ENCODE measurements at places on chromosomes 16 and 17.

DNA sequence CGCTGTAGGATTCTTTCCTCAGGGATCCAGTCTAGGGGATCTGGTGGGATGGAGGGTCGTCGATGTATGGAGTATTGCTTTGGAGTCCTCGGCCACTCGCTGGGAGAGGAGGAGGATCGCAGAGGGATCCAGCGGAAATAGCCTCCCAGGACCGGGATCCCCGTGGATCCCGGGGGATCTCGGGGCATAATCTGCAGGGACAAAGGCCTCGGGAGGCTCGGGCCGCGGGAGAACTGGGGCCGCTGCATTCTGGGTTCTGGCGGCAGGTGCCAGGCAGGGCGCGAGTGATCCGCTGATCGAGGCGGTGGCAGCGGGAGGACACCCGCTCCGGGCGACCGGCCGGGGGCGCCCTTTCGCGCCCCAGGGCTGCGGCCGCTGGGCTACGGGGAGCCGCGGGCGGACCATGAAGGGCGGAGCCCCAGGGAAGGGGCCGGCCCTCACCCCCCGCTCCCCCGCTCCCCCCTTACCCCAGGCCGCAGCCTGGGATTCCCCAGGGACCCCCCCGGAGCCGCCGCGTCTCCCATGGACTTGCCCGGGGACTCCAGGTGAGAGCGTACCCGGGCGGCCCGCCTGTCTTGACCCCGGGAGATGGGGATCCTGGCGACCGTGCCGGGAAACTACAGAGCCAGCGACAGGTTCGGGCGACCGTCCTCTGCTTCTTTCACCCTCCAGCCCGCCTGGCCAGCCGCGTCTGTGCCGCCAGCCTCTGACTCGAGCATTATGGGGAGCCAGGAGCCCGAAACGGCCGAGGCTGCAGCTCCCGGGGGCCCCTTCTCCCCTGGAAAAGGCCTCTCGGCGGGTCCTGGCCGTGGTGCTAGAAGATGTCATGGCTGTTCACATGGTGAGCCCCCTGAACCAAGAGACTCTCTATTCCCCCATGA is 604 bp downstream of the PRR14 start:
- H3K4me3 ChIP-seq, result peak overlapping the region; percentile 18
- H3K27ac ChIP-seq, result peak overlapping the region; percentile 81
- no peaks in the 10 kb centered on the region for H3K27me3 ChIP-seq
- H3K36me3 ChIP-seq, result peaks cover 40% of the 10 kb centered on the region

DNA sequence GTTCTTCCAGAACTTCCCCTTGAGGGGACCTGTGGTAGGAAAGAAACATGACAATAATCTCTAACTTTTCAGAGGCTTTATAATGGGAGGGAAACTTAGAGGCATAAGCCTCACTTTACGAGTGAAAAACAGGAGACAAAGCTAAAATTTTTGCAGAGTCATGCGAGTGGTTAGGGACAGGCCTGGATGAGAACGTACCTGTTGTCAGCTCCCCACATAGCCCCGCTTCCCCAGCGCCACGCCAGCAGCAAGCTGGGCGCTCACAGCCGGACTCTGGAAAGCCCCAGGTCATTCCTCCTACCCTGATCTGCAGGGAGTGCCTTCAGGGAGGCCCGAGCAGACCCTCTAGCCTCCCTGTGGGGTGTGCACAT is 53.6 kb downstream of the LDHD start:
- DNase-seq, result no peak
- peaks cover 26% of the 10 kb centered on the region for H3K4me1 ChIP-seq
- H3K36me3 ChIP-seq, result no peaks in the 10 kb centered on the region
- no peak overlapping the region for H3K27ac ChIP-seq
- no peak overlapping the region for H3K4me3 ChIP-seq

DNA sequence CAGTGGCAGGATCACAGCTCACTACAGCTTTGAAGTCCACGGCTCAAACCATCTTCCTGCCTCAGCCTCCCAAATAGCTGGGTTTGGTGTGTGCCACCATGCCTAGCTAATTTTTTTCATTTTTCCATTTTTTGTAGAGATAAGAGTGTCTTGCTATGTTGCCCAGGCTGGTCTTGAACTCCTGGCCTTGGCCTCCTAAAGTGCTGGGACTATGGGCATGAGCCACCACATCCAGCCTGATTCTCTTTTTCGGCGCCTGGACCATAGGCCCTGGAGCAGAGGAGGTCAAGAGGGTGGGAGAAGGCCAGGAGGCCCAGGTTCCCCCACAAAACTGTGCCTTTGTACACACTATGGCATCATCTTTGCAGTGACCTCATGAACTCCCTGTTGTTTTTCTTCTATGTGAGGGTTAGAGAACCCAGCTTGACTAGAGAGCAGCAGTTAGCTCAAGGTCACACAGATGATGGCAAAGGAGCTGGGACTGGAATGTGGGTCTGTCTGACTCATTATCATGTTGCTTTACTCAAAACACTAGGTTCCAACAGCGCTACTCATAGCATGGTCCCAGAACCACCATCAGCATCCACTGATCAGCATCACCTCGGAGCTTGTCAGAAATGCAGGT is 16.3 kb downstream of the SCN4A start:
- H3K27ac ChIP-seq, result no peak overlapping the region
- H3K4me1 ChIP-seq, result peaks cover 5% of the 10 kb centered on the region
- H3K36me3 ChIP-seq, result no peaks in the 10 kb centered on the region
- no peak overlapping the region for H3K4me3 ChIP-seq
- no peaks in the 10 kb centered on the region for H3K27me3 ChIP-seq
- peak; percentile 78 for DNase-seq

DNA sequence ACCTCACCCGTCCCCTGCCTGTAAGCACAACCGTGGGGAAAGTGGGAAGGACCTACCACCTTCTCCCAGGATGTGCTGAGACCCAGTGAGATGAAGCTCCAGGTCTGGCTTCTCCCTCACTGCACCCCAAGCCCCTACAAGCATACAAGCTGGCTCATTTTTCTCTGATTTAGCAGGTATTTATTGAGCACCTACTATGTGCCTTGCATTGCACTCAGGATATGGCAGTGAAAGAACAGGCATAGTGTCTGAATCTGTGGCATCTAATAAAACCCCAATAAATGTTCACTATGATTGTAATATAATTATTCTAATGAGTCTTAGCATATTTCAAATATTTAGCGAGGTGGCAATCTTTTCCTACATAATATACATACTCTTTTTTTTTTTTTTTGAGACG is 84.5 kb downstream of the LITAF start:
- H3K36me3 ChIP-seq, result no peaks in the 10 kb centered on the region
- no peaks in the 10 kb centered on the region for H3K27me3 ChIP-seq
- H3K4me1 ChIP-seq, result peaks cover 5% of the 10 kb centered on the region
- no peak overlapping the region for H3K27ac ChIP-seq

- H3K27ac ChIP-seq, result peak overlapping the region; percentile 61
- no peaks in the 10 kb centered on the region for H3K27me3 ChIP-seq
- no peaks in the 10 kb centered on the region for H3K36me3 ChIP-seq
- H3K4me3 ChIP-seq, result no peak overlapping the region
- DNase-seq, result peak; percentile 94
- H3K4me1 ChIP-seq, result peaks cover 51% of the 10 kb centered on the region
Measured at GRCh38 chr17:77316191-77316641, 175.4 kb downstream of the SEC14L1 start.

GRCh38 chr16:57696240-57696639 is 1.6 kb downstream of the DRC7 start:
- no peak for DNase-seq
- no peak overlapping the region for H3K27ac ChIP-seq
- peaks cover 5% of the 10 kb centered on the region for H3K4me1 ChIP-seq

- H3K27ac ChIP-seq, result no peak overlapping the region
- peaks cover 23% of the 10 kb centered on the region for H3K4me1 ChIP-seq
- no peak overlapping the region for H3K4me3 ChIP-seq
- no peaks in the 10 kb centered on the region for H3K27me3 ChIP-seq
- H3K36me3 ChIP-seq, result no peaks in the 10 kb centered on the region
- no peak for DNase-seq
Measured at GRCh38 chr16:72969812-72970211, 78.1 kb downstream of the ZFHX3 start.

DNA sequence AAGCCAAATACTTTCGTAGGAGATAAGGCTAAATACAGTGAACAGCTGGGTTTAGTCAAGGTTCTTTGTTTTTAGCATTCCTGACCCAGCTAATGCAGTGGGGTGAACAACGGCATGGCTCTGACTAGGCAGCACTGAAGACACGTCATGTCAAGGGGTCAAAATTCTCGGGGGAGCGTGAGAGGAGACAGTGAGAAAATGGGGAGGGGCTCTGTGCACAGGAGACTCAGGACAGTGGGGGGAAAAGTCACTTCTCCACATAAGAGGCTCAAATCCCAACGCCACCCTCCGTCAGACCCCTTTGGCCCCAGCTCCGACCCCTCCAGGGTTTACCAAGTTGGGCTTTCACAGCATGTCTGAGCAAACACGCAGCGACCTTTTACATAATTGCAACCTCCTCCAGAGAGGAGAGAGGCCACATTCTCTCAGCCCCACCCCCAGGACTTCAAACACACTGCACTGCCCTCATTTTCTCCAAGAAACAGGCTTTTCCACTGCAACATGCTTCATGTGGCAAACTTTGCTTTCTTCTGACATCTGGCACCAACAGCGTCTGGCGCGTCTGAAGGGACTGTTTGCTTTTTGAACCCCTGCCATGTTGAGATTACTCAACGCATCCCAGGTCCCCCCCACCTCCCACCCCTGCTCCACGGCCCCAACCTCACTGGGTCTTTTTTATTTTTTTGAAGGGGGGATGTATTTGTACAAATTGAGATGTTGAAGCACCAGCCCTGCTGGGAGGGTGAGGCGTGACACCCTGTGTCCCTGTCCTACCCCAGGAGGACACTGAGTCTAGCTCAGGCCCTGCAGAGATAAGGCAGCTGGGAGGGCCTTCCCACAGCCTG is 30.0 kb downstream of the AXIN2 start:
- peak; percentile 84 for DNase-seq
- H3K27me3 ChIP-seq, result no peaks in the 10 kb centered on the region
- H3K27ac ChIP-seq, result peak overlapping the region; percentile 42
- H3K4me3 ChIP-seq, result no peak overlapping the region

DNA sequence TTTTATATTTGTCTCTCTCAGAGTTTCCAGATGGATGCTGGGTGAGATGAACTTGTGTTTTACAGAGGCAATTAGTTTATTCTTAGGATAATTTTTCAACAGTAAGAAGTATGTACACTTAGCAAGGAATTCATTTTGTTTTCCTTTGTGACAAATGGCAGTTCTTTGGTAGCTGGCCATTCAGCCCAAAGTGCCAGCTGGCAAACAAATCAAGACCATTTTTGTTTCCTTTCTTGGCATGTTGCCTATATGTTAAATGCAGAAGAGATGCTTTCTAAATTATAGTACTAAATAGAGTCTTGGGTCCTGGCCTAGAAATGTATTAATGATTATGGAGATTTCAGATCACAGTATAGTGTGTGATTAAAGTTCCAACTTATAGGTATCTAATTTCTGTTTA is 337.1 kb downstream of the CNTNAP4 start:
- no peaks in the 10 kb centered on the region for H3K36me3 ChIP-seq
- H3K27ac ChIP-seq, result no peak overlapping the region
- H3K4me1 ChIP-seq, result no peaks in the 10 kb centered on the region
- H3K4me3 ChIP-seq, result no peak overlapping the region
- H3K27me3 ChIP-seq, result no peaks in the 10 kb centered on the region
- no peak for DNase-seq

DNA sequence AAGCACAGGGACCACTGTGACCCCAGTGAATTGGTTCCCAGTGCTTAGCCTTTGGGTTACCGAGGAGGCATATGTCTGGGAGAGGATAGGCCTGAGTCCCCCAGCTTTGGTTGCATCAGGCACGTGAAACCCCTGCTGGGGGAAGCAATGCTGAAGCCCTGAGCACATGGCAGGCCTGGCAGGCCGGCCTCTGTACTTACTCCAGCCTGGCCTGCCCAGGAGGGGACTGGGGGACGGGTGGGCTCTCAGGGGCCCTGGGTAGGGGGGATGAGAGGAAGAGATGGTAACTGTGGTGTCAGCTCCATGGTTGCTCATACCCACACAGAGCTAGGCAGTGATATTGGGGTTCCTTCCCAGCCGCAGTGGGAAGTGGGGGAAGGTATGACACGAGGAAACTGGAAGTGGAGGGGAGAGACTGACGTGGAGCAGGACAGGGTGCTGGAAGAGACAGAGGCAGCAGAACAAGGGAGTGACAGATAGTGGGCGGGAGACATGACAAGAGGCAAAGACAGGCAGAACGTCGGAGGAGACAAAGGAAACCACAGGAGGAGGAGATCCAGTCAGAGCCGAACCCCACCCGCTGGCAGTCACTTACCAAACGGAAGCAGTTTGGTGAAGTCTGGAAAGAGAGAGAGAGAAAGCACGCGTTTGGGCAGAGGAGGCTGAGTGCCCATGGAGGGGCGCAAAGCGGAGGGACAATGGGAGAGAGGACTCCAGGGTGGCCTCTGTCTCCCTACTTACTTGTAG is 9.1 kb downstream of the TMEM208 start:
- no peak overlapping the region for H3K27ac ChIP-seq
- no peak overlapping the region for H3K4me3 ChIP-seq
- peaks cover 12% of the 10 kb centered on the region for H3K4me1 ChIP-seq
- no peaks in the 10 kb centered on the region for H3K36me3 ChIP-seq
- H3K27me3 ChIP-seq, result no peaks in the 10 kb centered on the region

DNA sequence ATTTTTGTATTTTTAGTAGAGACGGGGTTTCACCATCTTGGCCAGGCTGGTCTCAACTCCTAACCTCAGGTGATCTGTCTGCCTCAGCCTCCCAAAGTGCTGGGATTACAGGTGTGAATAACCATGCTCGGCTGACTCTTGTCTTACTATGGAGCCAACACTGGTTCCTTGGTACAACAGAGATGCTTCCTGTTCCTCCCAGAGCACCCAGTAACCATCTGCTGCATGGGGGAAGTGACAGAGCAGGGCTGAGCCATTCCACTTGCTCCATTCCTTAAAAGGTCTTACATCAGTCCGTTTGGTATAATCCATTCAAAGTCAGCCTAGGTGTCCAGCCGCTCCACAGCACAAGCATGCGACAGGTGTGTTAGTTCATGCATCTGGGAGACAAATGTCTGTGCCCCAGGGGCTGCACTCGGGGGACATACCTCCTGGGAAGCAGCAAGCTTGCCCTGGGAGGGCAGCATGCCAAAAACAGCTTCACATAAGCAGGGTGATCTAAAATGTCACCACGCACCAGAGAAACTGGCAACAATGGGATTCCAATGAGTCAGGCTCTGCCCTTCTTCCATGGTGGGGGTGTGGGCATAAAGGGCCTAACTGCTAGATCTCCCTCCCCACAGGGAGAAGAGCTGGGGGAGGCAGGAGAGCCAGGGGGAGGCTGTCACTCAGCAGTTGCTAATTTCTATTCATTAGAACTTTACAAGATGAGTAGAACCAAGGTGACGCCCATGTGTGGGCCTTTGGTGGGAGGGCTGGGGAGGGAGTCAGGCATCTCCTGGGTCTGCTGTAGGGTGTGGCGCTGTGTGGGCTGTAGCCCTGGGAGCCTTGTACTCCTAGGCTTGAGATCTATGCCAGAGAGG is 35.5 kb downstream of the PIPOX start:
- no peaks in the 10 kb centered on the region for H3K36me3 ChIP-seq
- H3K4me1 ChIP-seq, result no peaks in the 10 kb centered on the region
- peak; percentile 21 for DNase-seq
- H3K4me3 ChIP-seq, result no peak overlapping the region

Measured in adrenal gland (tissue), 19 donors.